ENCODE measurements at places on chromosomes 3 and 15.

GRCh38 chr3:66140743-66141372 is 79.9 kb upstream of the SLC25A26 start:
- no peak for DNase-seq

GRCh38 chr3:8555113-8555661 is 53.6 kb downstream of the LMCD1 start:
- no peak for DNase-seq

DNA sequence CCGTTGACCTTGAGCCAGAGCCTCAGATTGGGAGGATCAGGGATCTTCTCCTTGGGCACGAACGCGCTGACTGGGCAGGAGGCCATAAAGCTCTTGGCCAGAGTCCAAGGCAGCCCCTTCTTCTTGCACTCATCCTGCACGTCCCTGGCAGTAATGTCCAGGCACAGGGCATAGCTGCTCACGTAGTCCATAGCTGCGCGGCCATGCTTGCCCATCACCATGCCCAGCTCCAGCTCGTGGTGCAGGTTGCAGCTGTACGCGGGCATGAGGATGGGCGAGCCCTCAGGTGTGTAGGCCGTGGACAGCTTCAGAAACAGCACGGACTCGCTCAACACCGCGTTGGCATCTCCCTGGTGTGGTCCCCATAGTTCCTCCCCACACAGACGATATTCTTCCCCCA is 17.9 kb upstream of the RPLP1 start:
- no peak for DNase-seq

DNA sequence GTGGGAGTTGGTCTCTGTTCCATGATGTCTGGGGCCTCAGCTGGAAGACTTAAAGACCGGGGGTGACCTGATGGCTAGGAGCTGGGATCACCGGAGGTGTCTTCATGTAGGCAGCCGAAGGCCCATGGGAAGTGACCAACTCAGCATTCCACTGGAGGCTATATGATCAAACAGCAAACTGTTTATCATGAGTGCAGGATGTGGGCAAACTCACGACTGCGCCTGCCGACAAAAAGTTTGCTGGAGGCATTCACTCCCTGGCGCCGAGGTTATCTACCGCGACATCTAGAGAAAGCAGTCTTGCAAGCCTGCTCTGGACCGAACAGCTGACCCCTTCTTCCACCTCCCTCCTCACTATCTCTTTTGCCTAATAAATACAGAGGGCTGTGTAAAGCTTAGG is 62.7 kb upstream of the NR2C2 start:
- DNase-seq: no peak

GRCh38 chr15:58441376-58442070 is 9.7 kb downstream of the LIPC start:
- DNase-seq: no peak

DNA sequence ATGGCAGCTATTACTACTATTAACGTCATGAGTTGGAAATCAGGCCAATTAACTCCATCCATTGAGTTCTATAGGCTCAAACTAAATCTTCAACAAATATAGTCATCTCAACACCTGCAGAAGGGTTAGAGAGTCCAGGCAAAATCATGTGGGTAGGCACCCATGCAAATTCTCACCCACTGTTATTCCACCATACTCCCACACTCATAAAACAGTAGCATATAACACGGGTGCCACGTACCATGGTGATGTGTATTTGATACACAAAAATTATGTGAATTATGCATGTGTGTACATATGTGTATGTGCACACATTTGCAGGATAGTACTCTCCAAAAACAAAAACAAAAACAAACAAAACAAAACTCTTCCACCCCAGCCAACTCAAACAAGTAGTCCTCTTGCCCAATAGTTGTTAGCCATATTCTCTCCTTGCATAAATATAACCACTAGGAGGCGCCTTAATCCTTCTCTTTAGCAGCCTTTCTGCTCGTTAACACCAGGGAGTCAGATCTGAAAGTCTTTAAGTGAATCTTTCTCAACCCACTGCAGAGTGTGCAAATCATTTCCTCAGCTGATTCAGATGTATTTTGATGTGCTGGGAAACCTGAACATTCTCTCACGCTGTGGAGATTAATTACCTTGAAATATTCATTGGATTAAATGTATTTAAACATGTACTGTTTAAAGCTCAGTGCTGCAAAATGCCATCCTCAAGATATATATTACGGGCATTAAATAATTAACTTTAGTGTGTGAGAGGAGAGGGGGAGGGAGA is 38.0 kb upstream of the COPB2 start:
- no peak for DNase-seq

GRCh38 chr3:168654700-168655099 is 559.0 kb upstream of the GOLIM4 start:
- no peak for DNase-seq

GRCh38 chr15:69625328-69625727 is 172.7 kb downstream of the RPLP1 start:
- DNase-seq: no peak

DNA sequence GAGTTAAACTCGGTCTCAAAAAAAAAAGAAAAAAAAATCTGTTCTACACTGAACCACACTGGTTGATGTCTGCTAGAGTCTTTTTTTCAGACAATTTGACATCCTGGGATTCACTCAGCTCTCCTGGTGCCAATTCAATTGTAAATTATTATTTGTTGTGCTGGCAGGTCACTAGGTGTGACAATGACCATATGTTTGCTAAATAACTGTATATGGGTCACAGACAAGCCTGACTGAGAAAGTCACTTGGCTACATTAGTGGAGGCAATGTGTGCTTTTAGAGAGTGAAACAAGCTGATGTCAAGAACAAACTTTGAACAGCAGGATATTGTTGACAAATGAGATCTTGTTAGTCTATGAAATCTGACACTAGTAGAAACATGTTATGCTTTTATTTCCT is 1379.1 kb downstream of the ZPLD1 start:
- DNase-seq: no peak

GRCh38 chr15:58453931-58454793 is 22.4 kb downstream of the LIPC start:
- DNase-seq: no peak

GRCh38 chr3:46349484-46350261 is 4.2 kb upstream of the CCR2 start:
- DNase-seq: no peak

DNA sequence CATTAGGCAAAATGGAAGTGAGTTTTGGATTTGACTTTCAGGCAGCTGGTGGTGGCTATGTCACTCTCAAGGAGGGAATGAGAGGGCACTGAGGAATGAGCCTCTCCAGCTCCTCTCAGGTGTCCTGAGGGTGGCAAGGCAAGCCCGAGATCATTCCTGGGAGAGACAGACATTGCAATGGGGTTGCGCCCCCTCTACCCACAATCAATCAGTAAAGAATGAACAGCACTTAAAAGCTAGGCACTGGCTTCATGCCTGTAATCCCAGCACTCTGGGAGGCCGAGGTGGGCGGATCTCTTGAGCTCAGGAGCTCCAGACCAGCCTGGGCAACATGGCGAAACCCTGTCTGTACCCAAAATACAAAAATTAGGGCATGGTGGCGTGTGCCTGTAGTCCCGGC is 14.1 kb upstream of the SHF start:
- no peak for DNase-seq

GRCh38 chr15:67224889-67225288 is 29.6 kb downstream of the AAGAB start:
- DNase-seq: no peak

DNA sequence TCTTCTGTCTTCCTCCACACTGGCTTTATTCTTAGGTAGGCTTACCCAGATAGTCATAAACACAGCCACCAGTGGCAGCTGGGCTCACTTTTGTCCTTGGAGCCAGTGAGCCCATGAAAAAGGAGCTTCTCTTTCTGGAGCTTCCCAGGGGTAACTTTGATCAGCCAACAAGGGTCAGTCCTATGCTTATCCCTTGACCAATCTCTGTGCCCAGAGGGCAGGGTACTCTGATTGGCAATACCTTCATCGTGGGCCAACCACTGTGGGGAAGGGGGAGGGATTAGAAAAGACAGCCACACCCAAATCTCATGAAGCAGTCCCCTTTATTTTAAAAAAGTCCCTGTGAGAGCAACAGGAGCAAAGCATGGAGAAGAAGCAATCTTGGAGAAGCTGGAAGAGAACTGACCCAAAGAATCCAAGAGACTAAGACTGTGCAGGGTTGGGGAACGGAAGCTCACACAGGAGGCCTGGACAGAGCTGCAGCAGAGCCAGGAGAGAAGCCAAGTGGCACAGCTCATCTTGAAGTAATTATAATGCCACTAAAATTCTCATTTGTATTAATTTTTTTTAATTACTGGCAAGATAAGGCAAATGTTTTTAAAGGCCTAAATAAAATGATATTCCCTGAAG is 70.4 kb downstream of the SSUH2 start:
- DNase-seq: no peak

DNA sequence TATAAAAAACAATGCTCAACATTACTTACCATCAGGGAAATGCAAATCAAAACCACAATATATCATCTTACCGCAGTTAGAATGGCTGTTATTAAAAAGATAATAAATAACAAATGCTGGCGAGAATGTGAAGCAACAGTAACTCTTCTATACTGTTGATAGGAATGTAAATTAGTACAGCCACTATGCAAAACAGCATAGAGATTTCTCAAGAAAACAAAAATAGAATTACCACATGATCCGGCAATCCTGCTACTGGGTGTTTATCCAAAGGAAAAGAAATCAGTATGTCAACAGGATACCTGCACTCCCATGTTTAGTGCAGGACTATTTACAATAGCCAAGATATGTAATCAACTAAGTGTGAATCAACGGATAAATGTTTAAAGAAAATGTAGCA is 48.1 kb downstream of the ADAM10 start:
- no peak for DNase-seq

GRCh38 chr3:126358816-126359181 is 1.6 kb upstream of the KLF15 start:
- no peak for DNase-seq

DNA sequence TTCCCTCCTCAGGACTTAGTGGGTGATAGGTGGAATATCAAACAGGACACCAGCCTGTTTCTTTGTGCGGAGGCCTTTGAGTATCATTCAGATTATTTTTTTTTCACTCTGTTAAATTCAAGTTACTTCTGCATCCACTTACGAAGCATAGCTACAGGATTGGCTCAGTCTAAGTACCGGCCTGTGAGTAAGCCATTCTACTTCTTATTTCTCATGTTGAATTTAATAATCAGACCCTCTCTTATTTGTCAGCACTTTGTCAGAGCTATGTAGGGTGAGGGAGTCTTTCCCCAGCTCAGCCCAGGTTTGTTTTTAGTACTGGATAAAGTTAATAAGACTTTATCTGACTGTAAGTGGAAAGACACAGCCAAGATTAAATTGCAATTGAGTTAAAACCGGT is 54.7 kb downstream of the ITPR1 start:
- no peak for DNase-seq

DNA sequence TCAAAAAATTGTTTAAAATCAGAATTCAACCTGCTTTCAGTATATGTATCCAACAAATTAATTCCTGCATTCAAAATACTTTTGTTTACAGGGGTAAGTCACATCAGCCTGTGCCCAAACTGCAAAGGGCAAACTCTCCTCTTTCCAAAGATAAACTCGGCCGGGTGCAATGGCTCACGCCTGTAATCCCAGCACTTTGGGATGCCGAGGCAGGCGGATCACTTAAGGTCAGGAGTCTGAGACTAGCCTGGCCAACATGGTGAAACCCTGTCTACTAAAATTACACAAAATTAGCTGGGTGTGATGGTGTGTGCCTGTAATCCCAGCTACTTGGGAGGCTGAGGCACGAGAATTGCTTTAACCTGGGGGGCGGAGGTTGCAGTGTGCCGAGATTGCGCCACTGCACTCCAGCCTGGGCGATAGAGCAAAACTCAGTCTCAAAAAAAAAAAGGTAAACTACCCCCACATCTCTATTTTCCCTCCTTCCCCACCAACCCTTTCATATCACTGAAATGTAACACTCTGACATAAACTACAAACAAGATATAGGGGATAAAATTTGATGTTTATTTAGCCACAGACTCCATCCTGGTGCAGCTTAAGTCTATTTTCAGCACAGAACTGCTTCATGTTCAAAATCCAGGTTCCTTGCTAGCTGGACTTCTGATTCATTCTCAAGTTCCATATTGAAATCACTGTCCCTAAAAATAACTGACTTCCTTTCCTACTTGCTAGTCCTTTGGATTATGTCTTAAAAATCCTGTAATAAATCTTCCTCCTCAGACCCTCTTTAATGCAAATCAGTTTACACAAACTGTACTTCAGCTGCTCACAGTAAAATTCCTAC is 15.4 kb downstream of the UBP1 start:
- no peak for DNase-seq

GRCh38 chr15:70053001-70053715 is 44.6 kb downstream of the TLE3 start:
- DNase-seq: no peak

GRCh38 chr15:98226578-98226977 is 266.1 kb downstream of the ARRDC4 start:
- DNase-seq: no peak

- no peak for DNase-seq
These were observed 70.1 kb downstream of the CCK start for GRCh38 chr3:42195879-42196330.

DNA sequence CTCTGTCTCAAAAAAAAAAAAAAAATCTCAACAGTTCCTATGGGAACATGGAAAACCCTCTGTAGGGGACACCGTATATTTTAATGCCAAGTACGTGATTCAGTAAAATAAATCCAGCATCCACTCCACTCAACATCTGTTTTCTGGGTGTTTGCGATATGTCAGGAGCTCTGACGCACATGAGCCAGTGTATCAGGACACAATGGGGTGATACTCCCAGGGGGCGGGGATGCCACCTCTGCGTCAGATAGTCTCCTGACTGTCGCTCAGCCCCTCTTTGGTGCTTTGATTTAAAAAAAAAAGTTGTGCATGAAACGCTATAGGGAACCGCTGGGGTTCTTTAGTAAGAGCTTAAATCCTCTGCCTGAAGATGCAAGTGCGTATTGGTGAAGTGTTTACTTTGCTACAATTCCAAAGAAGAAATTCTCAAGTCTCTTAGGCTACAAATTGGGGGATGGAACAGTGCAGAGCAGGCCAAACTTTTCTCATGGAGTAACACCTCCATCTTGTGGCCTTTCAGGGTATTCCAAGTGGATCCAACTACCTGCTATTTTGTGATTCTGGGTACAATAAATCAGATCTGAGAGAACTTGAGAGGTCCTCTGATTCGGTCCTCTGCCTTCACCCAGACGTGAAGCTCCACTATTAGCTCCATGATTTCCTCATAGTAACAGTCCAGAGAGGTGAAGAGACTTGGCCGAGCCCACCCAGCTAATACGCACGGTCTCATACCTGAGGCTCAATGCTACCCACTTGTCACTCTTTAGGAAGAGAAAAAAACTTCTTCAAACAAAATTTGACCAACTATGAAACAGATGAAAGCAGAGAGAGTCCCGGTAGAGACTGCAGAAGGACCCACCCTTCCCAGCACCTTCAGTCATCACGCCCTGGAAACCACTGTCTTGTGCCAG is 9.3 kb upstream of the NR2E3 start:
- no peak for DNase-seq

- peak; percentile 64 for DNase-seq
These were observed 13.8 kb downstream of the BDH1 start for GRCh38 chr3:197541756-197542539.

DNA sequence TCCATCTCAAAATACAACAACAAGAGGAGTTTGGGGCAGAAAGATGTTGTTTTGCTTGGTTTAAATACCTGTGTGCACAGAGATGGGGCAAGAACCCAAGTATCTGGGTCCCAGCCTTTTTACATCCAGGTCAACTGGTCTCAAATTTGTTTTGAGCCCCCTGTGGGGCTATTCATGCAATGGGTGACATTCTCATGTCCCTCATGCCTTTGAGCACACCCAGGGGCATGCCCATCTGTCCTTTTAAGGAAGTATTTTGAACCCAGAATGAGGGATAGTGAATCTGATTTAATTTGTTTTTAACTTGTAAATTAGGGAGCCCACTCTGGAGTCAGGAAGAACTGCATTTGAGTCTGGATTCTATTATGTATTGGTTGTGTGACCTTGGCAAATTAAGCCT is 14.8 kb downstream of the ABCF3 start:
- DNase-seq: no peak
